ENCODE measurements at places on chromosomes 4 and X. TPM values are rescaled to one million over a fixed set of nuclear protein-coding genes. Genes with fewer than 3 reads are reported as not detected.
A peak's percentile ranks its signal among the peaks of the same experiment; 100 is the strongest.

The FAM114A1 gene
- 105 TPM for total RNA-seq

The GALNTL6 gene
- 0.74 TPM for total RNA-seq

The PCDH18 gene
- total RNA-seq = 32.9 TPM

The NKX1-1 gene
- not detected for total RNA-seq

The TRMT2B gene
- total RNA-seq = 10.3 TPM

- no peaks in the 10 kb centered on the region for H3K36me3 ChIP-seq
- no peak for DNase-seq
- H3K27ac ChIP-seq = peak overlapping the region; percentile 66
Measured at GRCh38 chr4:54067166-54067565, 2.8 kb upstream of the CHIC2 start.

DNA sequence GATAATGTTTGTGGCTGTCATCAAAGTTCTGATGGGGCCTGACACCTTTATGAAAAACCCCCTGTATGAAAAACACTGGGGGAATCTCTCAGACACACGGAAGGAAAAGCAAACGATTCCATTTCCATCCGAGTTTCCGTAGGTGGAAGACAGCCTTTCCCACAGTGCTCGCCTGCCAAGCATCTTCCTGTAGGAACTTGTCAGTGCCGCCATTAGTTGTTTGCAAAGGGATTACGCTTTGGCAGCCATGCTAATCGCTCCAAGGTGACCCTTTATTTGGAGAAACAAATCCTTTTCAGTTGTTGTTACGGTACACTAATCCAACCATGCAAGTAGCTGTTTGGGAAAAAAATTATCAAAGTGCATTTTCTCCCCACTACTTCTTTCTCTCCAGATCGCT lies 44.4 kb upstream of the STOX2 start:
- H3K4me1 ChIP-seq = no peaks in the 10 kb centered on the region
- H3K27me3 ChIP-seq = no peaks in the 10 kb centered on the region
- no peak overlapping the region for H3K27ac ChIP-seq
- DNase-seq = no peak
- H3K4me3 ChIP-seq = no peak overlapping the region
- no peaks in the 10 kb centered on the region for H3K36me3 ChIP-seq

- no peaks in the 10 kb centered on the region for H3K4me1 ChIP-seq
- no peak for DNase-seq
- no peak overlapping the region for H3K4me3 ChIP-seq
- no peaks in the 10 kb centered on the region for H3K36me3 ChIP-seq
- H3K27ac ChIP-seq = no peak overlapping the region
Measured at GRCh38 chrX:152619897-152620296, 17.8 kb upstream of the GABRQ start.

DNA sequence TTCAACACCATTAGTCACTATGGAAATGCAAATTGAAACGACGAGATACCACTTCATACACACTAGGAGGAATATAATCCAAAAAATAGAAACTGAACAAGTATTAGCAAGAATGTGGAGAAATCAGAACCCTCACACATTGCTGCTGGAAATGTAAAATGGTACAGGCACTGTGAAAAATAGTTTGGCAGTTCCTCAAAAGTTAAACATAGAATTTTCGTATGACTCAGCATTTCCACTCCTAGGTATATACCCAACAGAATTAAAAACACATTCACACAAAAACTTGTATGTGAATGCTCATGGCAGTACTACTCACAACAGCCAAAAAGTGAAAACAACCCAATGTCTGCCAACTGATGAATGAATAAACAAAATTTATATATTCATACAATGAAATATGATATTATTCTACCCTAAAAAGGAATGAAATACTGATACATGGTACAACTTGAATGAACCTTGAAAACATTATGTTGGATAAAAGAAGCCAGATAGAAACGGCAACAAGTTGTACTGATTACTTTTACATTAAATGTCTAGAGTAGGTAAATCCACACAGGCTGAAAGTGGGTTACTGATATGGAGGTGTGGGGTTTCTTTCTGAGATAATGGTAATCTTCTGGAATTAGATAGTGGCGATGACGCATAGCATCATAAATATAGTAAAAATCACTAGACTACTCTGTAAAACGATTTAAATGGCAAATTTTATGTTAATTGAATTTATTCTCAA lies 22.3 kb downstream of the TEC start:
- no peaks in the 10 kb centered on the region for H3K36me3 ChIP-seq
- no peak for DNase-seq
- H3K27ac ChIP-seq = no peak overlapping the region
- H3K4me1 ChIP-seq = no peaks in the 10 kb centered on the region
